H4 (cell line): ENCODE measurements at places on chromosomes 4 and X.

GRCh38 chr4:40822420-40823166 is 72.8 kb downstream of the NSUN7 start:
- no peak for DNase-seq

DNA sequence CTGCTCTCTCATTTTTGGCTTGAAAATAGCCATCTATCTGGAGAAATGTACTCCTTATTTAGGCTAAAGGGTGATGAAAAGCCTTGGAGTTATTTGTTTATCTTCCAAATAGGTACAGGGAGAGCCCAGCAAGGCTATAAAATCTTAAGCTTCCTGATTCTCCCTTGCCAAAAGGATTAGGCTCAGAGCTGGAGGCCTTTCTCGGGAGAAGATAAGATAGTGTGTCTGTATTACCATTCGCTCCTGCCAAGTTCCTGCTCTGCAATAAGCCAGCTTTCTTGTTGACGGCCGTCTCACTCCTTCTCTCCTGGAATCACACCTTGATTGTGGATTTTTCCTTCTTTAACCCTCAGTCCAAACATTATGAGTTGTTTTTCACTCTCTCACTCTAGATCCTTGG is 171.8 kb upstream of the TTC29 start:
- DNase-seq, result no peak

- DNase-seq, result no peak
Measured at GRCh38 chrX:23403849-23404248, 69.2 kb downstream of the PTCHD1 start.

GRCh38 chr4:3114377-3114776 is 39.9 kb downstream of the HTT start:
- no peak for DNase-seq

DNA sequence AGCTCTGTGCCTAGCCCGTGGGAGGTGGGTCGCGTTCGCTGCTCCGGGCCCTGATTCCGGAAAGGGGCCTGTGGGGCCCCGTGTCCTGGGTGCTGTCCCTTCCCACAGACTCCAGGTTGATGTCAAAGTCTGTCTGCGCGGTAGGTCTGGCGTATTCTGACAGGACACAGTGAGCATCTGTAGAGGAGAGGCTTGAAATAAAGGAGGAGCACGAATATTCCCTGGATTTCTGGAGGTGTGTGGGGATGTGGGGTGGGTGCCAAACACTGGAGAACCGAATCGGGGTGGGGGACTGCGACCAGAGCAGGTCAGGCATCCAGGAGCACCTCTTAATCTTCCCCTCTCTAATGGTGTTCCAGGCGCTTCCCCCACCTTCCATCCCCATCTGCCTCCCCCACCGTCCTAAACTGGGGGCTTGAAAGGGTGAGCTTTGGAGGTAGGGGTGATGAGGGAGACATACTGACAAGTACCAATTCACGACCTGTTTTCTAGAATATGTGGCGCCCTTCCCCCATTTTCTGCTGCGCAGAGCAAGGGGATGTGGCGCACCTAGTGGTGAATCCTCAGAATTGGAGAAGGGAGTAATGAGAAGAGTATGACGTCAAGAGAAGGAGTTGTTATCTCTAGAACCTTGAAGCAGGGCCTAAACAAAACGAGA is 877 bp downstream of the GPRASP1 start:
- DNase-seq, result no peak

DNA sequence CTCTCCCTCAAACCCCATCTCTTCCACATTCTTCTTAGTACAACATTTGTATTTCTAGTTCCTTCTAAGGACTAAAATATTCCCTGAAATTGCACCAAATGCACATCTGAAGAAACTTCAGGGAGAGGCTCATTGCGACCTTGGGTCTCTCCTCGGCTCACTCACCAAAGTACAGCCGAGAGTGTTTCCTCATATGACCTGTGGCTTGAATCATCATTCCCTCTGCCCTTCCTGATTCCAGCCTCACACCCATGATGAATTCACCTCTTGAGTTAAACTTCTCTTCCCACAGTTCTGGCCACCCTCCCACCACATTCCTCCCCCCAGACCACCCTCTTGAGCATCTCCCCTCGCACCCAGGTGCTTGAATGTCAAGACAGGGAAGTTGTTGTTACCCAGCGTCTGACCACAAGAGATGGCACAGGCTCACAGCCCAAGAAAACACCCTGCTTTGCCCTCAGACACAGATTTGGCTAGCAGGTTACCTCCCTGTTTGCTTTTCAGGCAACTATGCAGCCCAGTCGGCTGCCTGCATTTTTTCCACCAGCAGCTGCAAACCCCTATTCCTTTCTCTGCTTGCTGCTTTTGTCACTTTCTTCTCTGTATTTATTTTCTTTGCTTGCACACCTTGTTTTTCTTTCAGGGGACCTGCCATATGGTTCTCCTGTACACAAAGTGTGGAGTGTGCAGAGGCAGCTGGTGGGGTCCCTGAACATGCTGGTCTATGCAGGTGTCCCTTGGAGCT is 214.8 kb downstream of the SPATA18 start:
- DNase-seq, result no peak

GRCh38 chr4:142085513-142086292 is 449.3 kb downstream of the IL15 start:
- DNase-seq, result no peak

GRCh38 chr4:158995965-158996364 is 106.9 kb upstream of the RAPGEF2 start:
- no peak for DNase-seq

DNA sequence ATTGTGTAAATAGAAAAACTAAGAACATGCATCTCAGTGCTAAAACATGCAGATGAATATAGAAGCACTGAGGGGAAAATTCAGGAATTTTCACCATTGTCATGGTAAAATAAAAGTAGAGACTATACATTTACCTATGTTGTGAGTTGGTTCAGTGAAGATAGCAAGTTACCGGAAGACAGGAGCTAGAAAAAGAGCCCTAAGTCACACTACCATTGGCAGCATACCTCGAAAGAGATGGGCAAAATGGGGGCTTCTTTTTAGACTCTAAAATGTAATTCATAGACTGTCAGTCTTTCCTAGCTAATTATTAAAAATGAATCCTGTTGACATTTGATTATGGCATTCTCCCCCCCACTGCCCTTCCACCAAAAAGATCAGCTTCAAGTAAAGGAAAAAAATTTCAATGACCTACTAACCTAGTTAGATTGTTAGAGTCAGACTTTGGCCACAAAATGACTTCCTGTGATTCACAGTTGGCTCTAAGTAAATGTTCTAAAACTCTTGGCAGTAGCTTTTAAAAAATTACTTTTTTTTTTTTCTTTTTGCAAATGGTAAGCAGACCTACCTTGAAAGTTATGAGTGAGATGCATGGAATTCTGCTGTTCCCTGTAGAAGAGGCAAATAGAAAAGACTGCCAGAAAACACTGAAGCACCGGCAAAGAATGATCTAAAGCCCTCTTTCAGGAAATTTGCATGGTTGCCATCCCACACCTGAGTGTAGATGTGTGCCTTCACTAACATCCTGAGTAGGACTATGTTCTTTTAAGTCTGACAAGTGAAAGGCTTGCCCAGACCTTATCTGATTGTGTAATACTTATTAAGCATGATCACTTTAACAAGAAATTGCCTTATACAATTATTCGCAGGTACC is 26.4 kb upstream of the ARSJ start:
- DNase-seq, result peak; percentile 21

DNA sequence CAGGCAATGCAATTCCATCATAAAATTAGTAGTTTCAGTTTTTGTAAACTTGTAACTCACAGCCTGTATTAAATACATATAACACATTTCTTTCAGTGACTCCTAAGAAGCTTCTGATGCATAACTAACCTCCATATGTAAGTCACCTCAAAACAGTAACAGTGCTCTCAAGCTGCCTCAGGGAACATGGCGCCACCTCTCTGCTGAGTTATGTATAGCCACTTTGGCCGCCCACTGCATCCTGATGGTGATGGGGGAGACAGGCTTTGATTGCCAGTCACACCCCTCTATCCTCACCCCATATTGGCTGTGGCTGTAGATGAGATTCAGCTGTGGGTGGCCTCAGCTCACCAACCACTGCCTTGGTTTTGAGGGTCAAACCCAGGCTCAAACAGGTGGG is 54.3 kb downstream of the LRBA start:
- peak; percentile 46 for DNase-seq

DNA sequence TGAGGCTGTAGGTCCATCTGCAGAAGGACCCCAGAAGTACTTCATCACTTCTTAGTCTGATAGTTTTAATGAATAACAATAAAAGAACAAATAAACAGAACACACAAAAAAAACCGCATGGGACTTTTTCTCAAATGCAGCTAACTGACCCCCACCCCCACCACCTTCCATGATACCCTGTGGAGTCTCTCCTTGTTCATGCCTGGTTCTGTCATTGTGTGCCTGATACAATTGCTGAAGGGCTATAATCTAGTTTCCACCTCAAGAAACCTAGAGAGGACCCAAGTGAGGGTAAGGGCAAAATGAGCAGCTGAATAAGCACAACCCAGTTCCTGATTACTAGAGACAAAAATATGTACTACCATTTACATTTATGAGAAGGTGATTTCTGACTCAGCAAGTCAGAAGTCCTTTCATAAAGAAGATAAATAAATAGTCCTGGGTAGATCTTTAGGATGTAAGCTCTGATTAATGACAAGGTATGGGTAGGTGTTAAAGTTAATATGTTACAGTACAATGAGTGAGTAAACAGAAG is 155.1 kb downstream of the TMA16 start:
- DNase-seq, result no peak

DNA sequence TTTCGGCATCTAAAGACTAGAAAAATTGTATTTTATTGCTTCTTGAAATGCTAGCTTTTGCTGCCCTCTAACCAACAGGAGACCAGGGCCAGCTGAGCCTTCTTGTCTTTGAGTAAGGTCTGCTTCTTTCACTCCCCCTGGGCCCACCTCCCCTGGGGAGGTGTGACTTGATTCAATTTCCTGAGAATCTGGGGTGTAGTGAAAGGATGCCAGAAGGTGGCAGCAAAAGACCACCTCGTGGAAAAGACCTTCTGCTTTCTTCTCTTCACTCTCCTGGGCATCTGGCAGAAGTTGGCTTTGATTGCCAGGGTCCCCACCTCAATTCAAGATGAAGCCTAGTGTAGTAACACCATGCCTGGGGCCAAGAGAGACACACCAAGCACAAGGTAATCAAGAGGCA is 96.5 kb upstream of the MAOA start:
- peak; percentile 37 for DNase-seq

GRCh38 chrX:154696676-154697045 is 43.3 kb upstream of the CTAG2 start:
- no peak for DNase-seq

DNA sequence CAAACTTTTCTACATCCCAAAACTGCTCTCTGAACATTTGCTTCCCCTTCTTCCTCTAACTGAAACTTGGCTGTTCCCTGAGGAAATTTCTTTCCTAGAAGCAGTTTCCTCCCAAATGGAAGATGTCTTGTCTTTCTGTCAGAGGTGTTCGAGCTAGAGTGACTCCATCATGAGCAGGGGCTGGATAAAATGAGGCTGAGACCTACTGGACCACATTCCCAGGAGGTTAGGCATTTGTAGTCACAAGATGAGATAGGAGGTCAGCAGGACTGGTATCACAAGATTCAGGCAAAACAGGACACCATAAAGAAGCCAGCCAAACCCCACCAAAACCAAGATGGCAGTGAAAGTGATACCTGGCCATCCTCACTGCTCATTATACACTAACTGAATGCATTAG is 35.8 kb upstream of the PGRMC2 start:
- DNase-seq, result no peak

DNA sequence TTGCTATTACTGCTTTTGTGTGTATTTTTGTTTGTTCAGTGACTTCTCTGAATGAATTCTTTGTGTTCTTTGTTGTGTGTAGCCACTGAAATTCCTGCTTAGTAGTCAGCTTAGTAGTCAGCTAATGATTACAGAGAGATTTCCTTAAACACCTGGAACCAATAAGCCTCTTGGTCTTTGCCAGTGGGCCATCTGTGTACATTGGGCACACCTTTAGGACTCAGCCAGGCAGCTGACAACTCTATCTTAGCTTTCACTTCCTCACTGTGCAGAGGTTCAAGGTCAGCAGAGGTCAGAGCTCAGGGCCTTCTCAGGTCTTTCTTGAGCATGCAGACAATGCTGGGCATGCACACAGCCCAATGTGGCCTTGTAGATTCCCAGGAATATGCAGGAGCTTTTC is 59.3 kb downstream of the RWDD4 start:
- DNase-seq, result no peak

DNA sequence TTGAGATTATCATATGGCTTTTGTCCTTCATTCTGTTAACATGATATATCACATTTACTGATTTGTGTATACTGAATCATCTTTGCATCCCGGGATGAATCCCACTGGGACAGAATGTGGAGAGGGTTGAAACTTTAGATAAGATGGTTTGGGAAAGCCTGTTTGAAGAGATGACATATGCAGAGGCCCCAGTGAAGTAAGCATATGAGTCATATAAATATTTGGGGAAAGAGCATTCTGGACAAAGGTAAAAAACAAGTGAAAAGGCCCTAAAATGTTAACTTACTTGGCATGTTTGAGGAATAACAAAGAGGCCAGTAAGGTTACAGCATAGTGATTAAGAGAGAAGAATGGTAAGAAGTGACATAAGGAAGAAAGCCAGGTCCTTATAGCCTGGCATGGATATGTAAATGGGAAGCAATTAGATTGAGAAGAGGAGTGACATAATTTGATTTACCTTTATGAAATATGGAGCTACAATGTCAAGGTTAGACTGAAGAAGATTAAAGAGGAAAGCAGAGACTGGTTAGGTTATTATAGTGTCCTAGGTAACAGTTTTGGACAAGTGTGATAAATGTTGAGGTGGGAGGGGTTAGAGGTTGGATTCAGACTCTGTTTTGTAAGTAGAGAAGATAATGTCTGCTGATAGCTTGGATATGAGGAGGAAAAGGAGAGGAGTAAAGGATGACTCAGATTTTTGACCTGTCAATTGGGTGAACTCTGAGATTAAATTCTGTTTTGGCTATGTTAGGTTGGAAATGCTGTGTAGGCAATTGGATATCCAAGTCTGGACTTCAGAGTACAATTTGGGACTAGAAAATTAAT is 54.6 kb upstream of the DRP2 start:
- peak; percentile 2 for DNase-seq

DNA sequence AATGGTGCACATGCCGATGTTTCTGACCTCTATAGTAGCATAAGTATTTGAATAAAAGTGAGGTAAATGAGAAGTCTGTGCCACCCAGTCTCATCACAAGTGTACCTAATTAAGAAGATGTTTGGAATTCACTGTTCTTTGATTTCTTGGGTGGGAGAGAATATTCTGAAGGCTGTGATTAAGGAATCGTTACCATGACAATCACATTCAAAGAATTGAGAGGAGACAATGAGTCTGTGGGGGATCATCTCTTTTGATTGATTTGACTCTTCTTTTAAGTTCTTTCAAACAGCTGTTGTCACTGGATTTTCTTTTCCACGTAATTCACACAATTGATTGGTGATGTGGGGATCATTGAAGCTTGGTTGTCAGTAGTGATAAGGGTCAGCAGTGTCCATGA is 18.1 kb downstream of the FHL1 start:
- no peak for DNase-seq

- DNase-seq, result no peak
Measured at GRCh38 chr4:111475001-111475400, 670.3 kb upstream of the FAM241A start.

- no peak for DNase-seq
Measured at GRCh38 chr4:166957451-166957850, 276.8 kb downstream of the SPOCK3 start.
